AG10803 (cell line): ENCODE measurements at places on chromosomes 7 and 10.

DNA sequence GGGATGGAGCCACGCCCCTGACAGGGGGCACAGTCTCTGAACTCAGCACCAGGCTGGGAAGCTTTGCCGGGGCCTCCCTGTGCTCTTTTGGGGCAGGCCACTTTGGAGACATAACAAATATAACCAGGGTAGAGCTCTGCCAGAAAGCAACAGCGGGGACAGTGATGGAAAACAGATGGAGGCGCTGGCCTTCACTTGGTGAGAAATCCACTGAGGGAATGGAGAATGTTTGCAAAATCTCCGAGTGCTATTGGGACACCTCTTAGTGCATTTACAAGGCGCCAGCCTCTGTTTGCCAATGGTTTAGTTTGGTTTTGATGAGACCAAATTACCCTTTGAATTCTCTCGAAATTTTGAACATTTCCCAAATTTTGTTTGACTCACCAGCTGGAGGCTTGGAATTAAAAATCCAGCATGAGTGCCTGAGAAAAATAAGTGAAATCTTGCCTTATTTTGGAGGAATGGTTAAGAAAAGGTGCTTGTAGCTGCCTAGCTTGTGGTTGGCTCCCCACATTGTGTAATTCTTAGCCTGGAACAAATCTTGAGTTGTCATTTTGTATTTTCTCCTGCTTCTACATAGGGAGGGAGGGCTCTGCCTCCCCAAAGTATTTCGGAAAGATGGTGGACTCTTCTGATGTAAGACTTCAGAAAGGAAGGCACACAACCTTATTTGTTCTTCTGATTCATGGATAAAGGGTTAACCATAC, 980.5 kb downstream of the LRMDA start:
- DNase-seq: peak; percentile 99

DNA sequence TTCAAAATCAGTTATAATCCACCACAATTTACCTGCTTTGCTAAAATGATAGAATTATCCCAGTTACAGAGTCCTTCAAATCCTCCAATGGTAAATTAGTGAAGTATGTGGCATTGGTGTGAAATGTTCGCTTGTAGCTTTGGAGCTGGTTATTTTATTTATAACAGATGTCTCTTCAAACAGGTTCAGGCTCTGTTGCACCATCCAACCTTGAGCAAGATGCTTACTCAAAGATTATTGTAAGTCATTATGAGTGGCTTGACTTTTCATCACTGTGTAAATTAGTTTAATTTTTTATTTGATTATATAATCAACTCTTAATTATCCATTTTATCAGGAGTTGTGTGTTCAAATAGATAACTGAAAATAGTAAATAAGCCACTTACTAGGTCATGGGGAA, 99.4 kb downstream of the BTRC start:
- peak; percentile 33 for DNase-seq

DNA sequence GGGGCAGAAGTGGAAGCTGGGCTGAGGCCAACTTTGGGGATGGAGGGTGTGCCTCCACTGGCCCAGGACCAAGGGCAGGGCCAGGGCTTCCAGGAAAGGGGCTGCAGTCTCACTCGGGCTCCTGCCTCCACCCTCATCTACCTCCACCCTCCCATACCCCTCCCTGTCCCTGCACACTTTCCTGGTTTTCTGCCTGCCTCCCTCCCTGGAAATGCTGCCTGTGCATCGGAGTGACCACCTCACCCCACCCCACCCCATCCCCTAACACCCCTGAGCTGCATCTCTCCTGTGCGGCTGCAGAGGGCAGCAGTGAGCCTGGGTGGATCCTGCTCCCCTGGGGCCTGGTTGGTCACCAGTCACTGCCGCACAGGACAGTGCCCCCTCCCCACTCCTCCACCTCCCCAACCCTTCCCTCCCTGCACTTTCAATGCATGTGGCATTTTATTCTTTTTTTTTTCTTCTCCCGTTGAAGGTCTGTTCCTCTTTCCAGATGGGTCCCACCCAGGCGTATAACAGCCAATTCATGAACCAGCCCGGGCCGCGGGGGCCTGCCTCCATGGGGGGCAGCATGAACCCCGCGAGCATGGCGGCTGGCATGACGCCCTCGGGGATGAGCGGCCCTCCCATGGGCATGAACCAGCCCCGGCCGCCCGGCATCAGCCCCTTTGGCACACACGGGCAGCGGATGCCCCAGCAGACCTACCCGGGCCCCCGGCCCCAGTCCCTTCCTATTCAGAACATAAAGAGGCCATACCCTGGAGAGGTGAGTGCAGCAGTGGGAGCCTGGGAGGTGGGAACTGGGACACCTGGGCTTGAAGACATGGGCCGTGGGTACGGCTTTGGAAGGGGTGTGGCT, 54.1 kb upstream of the PPIF start:
- DNase-seq: no peak

DNA sequence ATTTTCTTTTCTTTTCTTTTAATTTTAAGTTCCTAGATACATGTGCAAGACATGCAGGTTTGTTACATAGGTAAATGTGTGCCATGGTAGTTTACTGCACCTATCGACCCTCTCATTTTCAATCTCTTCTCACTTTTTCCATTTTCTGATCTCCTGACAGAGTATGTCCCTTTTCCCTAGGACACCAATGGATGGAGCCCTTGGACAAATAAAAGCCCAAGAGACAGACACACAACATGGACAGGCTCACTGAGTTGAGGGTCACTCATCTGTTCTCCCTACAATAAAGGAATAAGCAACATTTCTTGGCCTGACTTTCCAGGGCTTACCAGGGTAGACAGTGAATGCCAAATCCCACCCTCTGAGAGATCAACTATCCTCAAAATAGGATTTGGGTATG, 15.2 kb upstream of the UBE2D1 start:
- no peak for DNase-seq

DNA sequence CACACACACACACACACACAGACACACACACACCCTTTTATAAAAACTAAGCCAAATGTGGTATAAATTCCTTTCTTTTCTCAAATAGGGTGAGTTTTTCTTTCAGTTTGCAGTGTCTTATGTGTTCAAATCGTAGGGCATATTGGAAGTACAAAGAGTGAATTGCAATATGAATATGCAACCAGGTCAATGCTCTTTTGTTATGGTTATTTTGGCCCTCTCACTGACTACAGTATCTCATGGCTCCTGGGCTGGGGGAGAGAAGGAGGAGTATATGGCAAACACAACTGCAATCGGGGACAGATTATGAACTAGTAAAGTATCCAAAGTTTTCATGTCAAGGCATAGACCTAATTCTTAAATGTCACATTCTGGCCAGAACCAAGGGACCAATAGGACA, 301.9 kb downstream of the PLXDC2 start:
- no peak for DNase-seq
